ENCODE measurements at places on chromosomes 12 and 14. TPM values are rescaled to one million over a fixed set of nuclear protein-coding genes. Genes with fewer than 3 reads are reported as not detected.

Gene SRRM4
- 0.30 TPM for total RNA-seq

Gene THAP2
- 10.2 TPM for total RNA-seq

Gene CKAP4
- total RNA-seq, result 35.0 TPM

Gene PRORP
- total RNA-seq, result 17.7 TPM

Gene COPS7A
- total RNA-seq, result 70.4 TPM

Gene GCN1
- 30.5 TPM for total RNA-seq

Gene IGFBP6
- 50.2 TPM for total RNA-seq

Gene CLBA1
- total RNA-seq, result 1.5 TPM

Gene CISTR
- 0.83 TPM for total RNA-seq

Gene INHBC
- total RNA-seq, result not detected

Gene LAG3
- 0.22 TPM for total RNA-seq

Gene SDR9C7
- total RNA-seq, result not detected

Gene AQP2
- not detected for total RNA-seq

Gene SPRYD3
- total RNA-seq, result 37.8 TPM

Gene POTEM
- total RNA-seq, result not detected

Gene RAD51AP1
- total RNA-seq, result 1.1 TPM

Gene C14orf180
- total RNA-seq, result 42.5 TPM

Gene TAS2R13
- total RNA-seq, result 0.27 TPM

Gene ETNK1
- total RNA-seq, result 14.4 TPM

Gene TEX22
- 1.9 TPM for total RNA-seq

Gene CCDC177
- not detected for total RNA-seq

Gene OAS3
- total RNA-seq, result 5.1 TPM

Gene PHETA1
- 35.1 TPM for total RNA-seq

Gene CAPZA3
- total RNA-seq, result not detected

Gene GLIPR1L1
- total RNA-seq, result not detected

Gene HHIPL1
- 1.6 TPM for total RNA-seq

Gene MYO1H
- 0.78 TPM for total RNA-seq

Gene GLS2
- total RNA-seq, result 0.40 TPM

Gene KRT72
- not detected for total RNA-seq

Gene MUCL1
- total RNA-seq, result not detected

Gene KRT78
- not detected for total RNA-seq

Gene SLC4A8
- total RNA-seq, result 0.89 TPM

Gene KRT80
- total RNA-seq, result not detected

Gene ADIPOR2
- 30.8 TPM for total RNA-seq

Gene LGR5
- total RNA-seq, result not detected

Gene DDN
- total RNA-seq, result 0.78 TPM

Gene RERG
- 4.1 TPM for total RNA-seq

Gene ZDHHC22
- total RNA-seq, result not detected

Gene DENND5B
- total RNA-seq, result 36.7 TPM

Gene LRRC43
- 0.81 TPM for total RNA-seq

All from Right ventricle myocardium superior (tissue), 1 donor.